Fibroblast of lung (primary cell): ENCODE measurements at places on chromosomes 6 and 20.

DNA sequence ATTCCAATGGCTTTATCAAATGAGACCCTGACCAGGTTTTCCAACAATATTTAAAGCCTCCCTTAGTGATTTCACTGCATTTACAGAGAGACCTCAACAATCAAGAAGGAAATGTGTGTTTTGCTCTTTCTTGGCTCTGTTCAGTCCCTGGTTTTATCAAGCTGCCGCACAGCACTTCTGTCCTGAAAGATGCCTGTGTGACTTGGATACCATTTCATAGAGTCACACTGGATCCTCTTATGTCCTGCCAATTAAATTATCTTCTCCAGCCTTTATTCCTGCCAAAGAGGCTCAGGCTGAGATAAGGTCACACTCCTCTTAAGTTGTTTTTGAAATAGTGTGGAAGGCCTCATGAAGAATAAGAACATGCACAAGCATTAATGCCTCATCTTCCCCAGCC, 197.0 kb upstream of the RNF217 start:
- DNase-seq: no peak

- DNase-seq: no peak
Observed at GRCh38 chr20:40958598-40958997, 70.0 kb upstream of the TOP1 start.

DNA sequence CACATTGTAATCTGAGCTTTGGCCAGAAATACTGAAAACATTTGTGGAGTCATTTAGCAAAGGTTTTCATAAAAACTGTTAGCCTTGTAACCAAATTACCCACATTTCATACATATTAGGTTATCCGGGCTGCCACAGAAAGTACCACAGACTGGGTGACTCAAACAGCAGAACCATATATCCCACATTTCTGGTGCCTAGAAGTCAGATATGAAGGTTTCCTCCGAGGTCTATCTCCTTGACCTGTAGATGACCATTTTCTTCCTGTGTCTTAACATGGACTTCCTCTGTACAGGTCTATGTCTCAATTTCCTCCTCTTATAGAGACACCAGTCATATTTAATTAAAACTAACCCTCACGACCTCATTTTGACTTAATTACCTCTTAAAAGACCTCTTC, 49.5 kb upstream of the SMIM28 start:
- DNase-seq: no peak

- DNase-seq: peak; percentile 10
Observed at GRCh38 chr20:16732506-16733152, 2.8 kb downstream of the SNRPB2 start.
